ENCODE measurements at places on chromosomes 2 and 18. TPM values are rescaled to one million over a fixed set of nuclear protein-coding genes. Genes with fewer than 3 reads are reported as not detected.

DCDC2C gene
- total RNA-seq = not detected

SMAD4 gene
- 120 TPM for total RNA-seq

TXNDC2 gene
- not detected for total RNA-seq

BMP10 gene
- not detected for total RNA-seq

NAT8 gene
- total RNA-seq = not detected

ZNF519 gene
- 8.5 TPM for total RNA-seq

GPR17 gene
- not detected for total RNA-seq

DYNAP gene
- total RNA-seq = not detected

TSHZ1 gene
- total RNA-seq = 9.5 TPM

FN1 gene
- 3,432 TPM for total RNA-seq

G6PC2 gene
- total RNA-seq = not detected

PRKAG3 gene
- total RNA-seq = 0.11 TPM

CYP1B1 gene
- 860 TPM for total RNA-seq

ALKAL2 gene
- 0.22 TPM for total RNA-seq

CDH19 gene
- 0.11 TPM for total RNA-seq

SATB2 gene
- 4.9 TPM for total RNA-seq

SERPINB12 gene
- total RNA-seq = not detected

ICA1L gene
- 12.5 TPM for total RNA-seq

TGFA gene
- 0.91 TPM for total RNA-seq

CXCR4 gene
- 0.13 TPM for total RNA-seq

RUFY4 gene
- not detected for total RNA-seq

SH2D6 gene
- 0.43 TPM for total RNA-seq

IL36B gene
- total RNA-seq = not detected

CYP27C1 gene
- total RNA-seq = 2.4 TPM

CAPN14 gene
- 0.13 TPM for total RNA-seq

ANKRD30B gene
- total RNA-seq = not detected

OSBPL6 gene
- 5.4 TPM for total RNA-seq

DSG1 gene
- not detected for total RNA-seq

GCG gene
- total RNA-seq = not detected

DSEL gene
- 49.8 TPM for total RNA-seq

SERPINB3 gene
- total RNA-seq = not detected

CHST10 gene
- 6.4 TPM for total RNA-seq

FAM228A gene
- 0.43 TPM for total RNA-seq

CIDEA gene
- total RNA-seq = 0.52 TPM

MDH1B gene
- total RNA-seq = 2.3 TPM

All from articular chondrocyte of knee joint (primary cell).